Frontal cortex (tissue), 4 donors: ENCODE measurements at places on chromosomes 13 and 19.

DNA sequence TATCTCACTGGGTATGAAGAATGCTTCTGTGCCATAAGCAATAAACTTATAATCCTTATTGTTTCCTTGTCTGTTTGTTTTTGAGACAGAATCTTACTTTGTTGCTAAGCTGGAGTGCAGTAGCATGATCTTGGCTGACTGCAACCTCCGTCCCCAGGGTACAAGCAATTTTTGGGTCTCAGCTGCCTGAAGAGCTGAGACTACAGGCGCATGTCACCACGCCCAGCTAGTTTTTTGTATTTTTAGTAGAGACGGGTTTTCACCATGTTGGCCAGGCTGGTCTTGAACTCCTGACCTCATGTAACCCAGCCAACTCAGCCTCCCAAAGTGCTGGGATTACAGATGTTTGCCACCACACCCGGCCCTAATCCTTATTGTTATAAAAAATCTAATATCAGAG is 112.5 kb downstream of the MYO16 start:
- no peak for DNase-seq

GRCh38 chr13:41813426-41813825 is 147.5 kb downstream of the VWA8 start:
- DNase-seq = no peak

- no peak for DNase-seq
Measured at GRCh38 chr19:12111943-12112637, 28.1 kb downstream of the ZNF20 start.

- DNase-seq = no peak
Measured at GRCh38 chr13:73300718-73301425, 242.1 kb downstream of the KLF5 start.

- DNase-seq = no peak
Measured at GRCh38 chr13:100230769-100231149, 141.9 kb downstream of the PCCA start.

- DNase-seq = peak; percentile 83
Measured at GRCh38 chr19:35030257-35031071, at the start of gene SCN1B. Gene SCN1B, plus strand, starts transcription at chr19:35030470. Its CDS starts 351 bp downstream, at chr19:35030821.

DNA sequence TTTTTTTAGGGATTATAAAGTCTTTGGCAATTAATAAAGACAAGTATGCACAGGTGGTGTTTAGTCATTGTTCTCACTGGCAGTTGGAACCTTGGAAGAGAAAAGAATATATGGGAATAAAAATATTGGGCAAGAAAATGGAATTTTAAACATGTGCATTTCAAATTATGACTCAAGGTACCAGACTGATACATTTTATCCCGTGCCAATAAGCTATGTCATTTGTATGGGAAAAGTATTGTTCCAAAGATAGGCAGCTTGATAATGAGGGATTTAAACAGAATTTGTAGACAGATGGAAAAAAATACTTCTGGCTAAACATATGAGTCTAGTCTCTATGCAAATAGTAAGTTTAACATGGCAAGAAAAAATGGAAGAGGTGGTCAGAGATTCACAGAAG is 169.5 kb upstream of the UFM1 start:
- DNase-seq = no peak

DNA sequence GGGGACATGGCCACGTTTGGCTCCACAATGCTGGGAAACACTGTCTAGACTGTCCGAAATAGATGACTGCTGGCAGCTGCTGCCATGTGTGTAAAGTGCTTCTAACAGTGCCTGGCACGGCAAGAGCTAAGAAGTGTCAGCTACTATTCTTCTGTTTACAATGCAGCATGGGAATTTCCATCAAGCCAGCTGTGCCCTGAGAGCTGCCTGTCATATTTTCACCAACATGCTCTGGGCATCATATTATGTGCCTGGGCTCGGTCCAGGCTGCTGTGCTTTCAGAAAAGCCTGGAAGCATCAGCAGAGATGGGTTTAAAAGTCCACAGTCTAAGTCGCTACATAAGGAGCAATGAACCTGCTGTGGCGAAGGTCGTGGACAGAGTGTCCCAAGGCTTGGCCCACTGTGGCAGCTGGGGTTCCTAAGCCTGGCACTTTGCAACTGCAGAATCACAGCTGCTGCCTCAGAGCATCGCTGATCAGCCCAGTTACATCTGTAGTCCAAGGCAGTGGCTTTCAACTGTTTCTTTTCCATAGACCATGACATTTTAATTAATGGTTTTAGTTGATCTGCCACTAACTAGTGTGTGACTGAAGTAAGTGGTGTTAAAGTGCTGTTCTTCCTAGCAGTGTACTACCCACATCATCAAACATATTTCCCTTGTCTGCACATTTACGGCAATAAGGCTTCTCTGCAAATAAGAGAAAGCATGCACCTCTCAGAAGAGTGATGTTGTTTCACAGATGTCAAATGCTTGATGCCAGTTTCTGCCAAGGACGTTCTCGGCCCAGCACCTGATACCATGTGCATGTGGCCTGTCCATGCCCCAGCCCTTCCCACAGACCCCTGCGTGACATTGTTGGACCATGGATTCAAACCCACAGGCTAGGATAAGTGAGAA is 95.7 kb upstream of the C1QTNF9B start:
- DNase-seq = no peak

DNA sequence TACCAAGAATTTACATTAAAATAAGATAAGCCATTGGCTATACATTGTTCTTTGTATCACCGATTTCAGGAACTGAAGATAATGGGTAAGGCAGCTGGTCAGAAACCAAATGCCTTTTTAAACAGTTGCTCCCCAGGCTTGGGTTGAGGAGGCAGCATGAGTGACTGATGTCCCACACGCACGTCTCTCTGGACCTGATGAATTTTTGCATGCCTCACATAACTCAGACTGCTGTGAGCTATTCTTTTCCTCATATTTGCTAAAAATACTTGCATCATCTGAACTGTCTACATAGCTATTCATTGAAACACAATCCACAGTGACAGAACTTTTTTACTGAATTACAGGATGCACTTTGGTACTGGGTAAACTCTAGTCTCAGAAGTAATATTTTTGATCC is 123.6 kb upstream of the MAB21L1 start:
- no peak for DNase-seq
